ENCODE measurements at places on chromosomes 5 and 9.

DNA sequence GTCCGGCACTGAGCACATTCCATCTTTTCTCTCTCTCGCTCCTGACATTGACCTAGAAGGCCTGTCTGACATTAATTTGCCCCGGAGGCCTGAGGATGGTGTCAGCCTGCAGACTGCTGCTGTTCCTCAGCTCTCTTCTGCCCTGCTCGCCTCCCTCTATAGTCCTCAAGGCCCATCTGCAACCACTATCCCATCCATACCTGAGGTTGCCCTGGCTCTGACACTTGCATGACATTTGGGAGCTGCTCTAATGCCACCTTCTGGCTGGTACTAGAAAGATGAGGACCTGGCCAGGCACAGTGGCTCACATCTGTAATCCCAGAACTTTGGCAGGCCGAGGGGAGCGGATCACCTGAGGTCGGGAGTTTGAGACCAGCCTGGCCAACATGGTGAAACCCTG is 38.6 kb upstream of the GGTA1 start:
- H3K36me3 ChIP-seq = no peaks in the 10 kb centered on the region
- no peaks in the 10 kb centered on the region for H3K27me3 ChIP-seq
- H3K4me1 ChIP-seq = no peaks in the 10 kb centered on the region
- no peak overlapping the region for H3K27ac ChIP-seq

DNA sequence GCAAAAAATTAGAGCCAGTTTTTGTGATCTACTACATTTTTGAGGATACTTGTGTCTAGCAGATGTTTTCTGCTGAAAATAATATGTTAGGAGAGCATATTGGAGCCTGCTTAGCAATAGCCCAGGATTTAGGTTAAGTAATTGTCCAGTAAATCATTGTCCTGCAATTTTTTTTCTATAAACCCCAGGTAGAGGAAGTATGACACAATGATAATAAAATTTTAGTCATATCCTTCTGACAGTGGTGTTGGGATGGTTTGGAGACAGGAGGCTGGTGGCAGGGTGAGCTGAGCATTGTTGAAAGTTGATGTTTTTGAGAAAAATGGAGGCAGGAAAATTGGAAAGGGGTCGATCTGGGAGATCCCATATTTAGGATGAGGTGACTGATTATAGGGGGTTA is 3.5 kb downstream of the SNCAIP start:
- H3K36me3 ChIP-seq = no peaks in the 10 kb centered on the region
- no peak overlapping the region for H3K27ac ChIP-seq
- peaks cover 16% of the 10 kb centered on the region for H3K4me1 ChIP-seq
- DNase-seq = no peak
- H3K27me3 ChIP-seq = peaks cover 2% of the 10 kb centered on the region
- no peak overlapping the region for H3K4me3 ChIP-seq

DNA sequence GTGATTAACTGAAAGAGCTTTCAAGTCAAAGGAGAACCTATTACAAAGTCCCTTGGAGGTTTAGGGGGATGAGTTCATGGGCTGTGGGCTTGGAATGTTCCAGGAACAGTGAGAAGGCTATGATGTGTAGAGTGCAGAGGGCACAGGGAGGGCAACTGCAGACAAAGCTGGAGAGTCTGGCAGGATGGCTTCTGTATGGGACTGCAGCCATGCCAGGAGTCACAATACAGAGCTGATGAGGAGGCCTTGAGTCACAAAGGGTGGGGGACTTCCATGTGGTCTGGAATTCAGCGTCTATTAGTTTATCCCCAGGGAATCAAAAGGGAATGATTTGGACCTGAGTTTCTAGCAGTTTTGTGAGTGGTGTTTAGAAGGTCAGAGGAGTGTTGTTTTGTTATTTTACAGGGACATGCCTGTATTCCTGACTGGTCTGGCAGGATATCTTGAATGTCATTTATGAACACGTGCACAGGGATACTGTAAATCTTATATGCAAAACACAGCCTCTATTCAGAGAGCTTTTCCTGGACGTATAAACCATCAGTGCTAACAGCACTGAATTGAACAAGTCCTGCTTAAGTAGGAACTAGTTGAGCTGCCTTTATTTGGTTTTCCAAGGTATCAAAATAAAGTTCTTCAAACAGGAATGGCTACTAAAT is 14.3 kb upstream of the TEK start:
- H3K27ac ChIP-seq = no peak overlapping the region
- H3K36me3 ChIP-seq = no peaks in the 10 kb centered on the region

DNA sequence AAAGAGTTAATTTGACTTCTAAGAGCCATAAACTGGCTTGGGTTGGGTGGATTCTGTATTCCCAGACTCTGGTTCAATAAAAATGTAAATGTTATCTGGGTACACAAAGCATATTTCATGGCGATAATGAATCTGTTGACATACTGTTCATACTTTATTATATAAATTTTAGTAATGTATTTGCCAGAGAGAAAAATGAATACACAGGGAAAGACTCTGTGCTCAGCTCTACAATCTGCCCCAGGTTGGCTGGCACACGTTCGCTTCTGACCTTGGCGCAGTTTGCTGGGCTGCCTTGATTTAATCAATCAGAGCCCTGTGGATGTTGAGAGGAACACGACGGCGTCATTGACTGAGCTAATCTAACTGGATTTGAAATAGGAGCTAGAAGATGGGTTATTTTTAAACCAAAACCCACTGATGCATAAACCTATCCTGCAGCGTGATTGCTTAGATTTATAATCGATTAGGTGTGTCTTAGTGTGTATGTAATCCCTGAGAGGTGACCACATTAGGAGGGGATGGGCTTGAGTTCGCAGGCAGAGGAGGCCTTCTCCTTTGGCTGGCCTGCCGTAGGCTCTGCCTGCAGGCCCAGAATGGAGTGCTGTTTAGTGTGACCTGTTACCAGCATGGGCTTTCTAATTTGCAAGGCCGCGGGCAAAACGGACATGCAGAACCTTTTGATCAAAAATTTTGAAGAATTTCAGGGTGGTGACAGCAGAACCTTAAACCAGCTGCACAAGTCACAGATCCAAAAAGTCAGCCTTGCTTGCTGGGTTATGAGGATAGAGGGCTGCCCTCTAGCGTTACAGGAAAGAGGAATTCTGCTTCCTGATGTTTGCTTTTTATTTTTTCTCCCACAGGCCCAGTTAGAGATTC is 3.9 kb upstream of the ADCY2 start:
- no peaks in the 10 kb centered on the region for H3K36me3 ChIP-seq
- no peak overlapping the region for H3K4me3 ChIP-seq
- no peak for DNase-seq
- no peak overlapping the region for H3K27ac ChIP-seq
- peaks cover 11% of the 10 kb centered on the region for H3K27me3 ChIP-seq

- no peaks in the 10 kb centered on the region for H3K27me3 ChIP-seq
- H3K4me3 ChIP-seq = no peak overlapping the region
- H3K36me3 ChIP-seq = peaks cover 17% of the 10 kb centered on the region
- peak overlapping the region; percentile 85 for H3K27ac ChIP-seq
- DNase-seq = no peak
These were observed 9.0 kb downstream of the COL27A1 start for GRCh38 chr9:114164191-114164794.

DNA sequence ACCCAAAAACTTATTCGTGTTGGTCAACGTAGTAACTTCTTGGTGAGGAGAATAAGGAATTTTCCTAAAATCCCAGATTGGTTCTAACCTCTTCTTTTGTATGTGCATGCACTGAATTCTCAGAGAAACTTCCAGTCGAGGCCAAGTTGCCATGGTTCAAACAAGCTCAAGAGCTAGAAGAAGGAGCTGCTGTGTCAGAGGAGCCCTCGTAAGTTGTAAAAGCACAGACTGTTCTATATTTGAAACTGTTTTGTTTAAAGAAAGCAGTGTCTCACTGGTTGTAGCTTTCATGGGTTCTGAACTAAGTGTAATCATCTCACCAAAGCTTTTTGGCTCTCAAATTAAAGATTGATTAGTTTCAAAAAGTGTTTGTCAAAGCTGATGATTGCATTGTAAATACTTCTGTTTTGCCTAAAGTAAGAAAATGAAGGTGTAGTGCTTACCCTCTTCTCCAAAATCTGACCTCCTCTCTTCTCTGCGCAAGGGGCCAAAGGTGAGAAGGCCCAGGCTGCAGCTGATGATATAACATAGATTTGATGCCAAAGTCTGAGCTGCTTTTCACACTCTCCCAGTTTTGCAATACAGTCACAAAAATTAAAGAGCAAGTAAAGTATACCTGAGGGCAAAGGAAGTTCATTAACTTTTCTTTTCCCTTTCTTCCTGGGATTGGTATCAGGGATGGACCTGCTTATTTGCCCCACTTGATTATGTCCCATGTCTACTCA is 210.8 kb downstream of the ADAMTSL1 start:
- H3K27me3 ChIP-seq = no peaks in the 10 kb centered on the region
- H3K27ac ChIP-seq = peak overlapping the region; percentile 57
- H3K36me3 ChIP-seq = no peaks in the 10 kb centered on the region
- DNase-seq = no peak

- H3K27ac ChIP-seq = no peak overlapping the region
- no peaks in the 10 kb centered on the region for H3K4me1 ChIP-seq
- no peak for DNase-seq
- H3K36me3 ChIP-seq = no peaks in the 10 kb centered on the region
These were observed 110.2 kb upstream of the PCA3 start for GRCh38 chr9:76654051-76654461.

- H3K27me3 ChIP-seq = no peaks in the 10 kb centered on the region
- H3K27ac ChIP-seq = peak overlapping the region; percentile 70
- no peak overlapping the region for H3K4me3 ChIP-seq
- H3K36me3 ChIP-seq = no peaks in the 10 kb centered on the region
- H3K4me1 ChIP-seq = peaks cover 39% of the 10 kb centered on the region
These were observed 27.9 kb upstream of the GLDC start for GRCh38 chr9:6673326-6674025.

DNA sequence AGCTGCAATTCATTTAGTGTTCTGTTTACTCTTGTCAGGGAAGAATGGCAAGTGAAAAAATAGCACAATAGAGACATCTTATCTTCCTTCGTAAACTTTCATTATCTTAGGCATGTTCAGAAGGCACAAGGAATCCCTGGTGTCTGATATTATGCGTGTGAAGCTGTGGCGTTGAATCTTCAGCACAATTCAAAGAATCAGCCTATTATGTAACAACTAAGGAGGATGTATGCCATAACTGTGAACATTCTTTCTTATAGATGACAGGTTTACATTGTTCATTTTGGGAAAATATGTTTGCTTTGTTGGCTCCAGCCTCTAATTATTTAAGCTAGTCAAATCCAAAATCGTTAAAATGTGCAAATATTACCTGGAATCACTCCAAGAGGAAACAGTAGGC is 446.1 kb downstream of the ANXA1 start:
- H3K4me1 ChIP-seq = no peaks in the 10 kb centered on the region
- no peak for DNase-seq
- no peak overlapping the region for H3K4me3 ChIP-seq
- H3K36me3 ChIP-seq = no peaks in the 10 kb centered on the region
- no peaks in the 10 kb centered on the region for H3K27me3 ChIP-seq
- H3K27ac ChIP-seq = no peak overlapping the region

DNA sequence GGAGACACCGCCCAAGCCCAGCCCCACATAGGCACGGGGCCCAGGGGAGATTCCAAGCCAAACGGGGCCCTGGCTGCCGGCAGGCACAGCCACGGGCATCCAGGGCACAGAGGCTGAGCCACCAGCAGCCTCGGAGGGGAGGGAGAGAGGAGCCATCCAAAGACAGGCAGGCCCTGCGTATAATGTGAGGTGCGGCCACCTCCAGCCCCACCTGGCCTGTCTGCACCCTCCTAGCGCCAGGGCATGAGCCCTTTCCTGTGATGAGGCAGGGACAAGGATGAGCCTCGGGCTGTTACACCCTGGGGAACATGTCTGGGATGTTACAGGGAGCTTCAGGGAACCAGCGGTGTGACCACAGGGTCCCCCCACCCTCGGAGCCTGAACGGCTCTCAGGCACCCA is 1.1 kb upstream of the CCDC187 start:
- DNase-seq = no peak
- no peak overlapping the region for H3K4me3 ChIP-seq
- no peaks in the 10 kb centered on the region for H3K4me1 ChIP-seq
- H3K36me3 ChIP-seq = no peaks in the 10 kb centered on the region

- no peaks in the 10 kb centered on the region for H3K36me3 ChIP-seq
- H3K4me3 ChIP-seq = no peak overlapping the region
- no peaks in the 10 kb centered on the region for H3K27me3 ChIP-seq
- H3K27ac ChIP-seq = no peak overlapping the region
These were observed 4.6 kb downstream of the BICD2 start for GRCh38 chr9:92760070-92760469.

GRCh38 chr5:83741571-83741970 is 20.9 kb upstream of the HAPLN1 start:
- no peaks in the 10 kb centered on the region for H3K27me3 ChIP-seq
- no peak overlapping the region for H3K27ac ChIP-seq
- H3K4me3 ChIP-seq = no peak overlapping the region
- H3K36me3 ChIP-seq = no peaks in the 10 kb centered on the region
- no peak for DNase-seq

DNA sequence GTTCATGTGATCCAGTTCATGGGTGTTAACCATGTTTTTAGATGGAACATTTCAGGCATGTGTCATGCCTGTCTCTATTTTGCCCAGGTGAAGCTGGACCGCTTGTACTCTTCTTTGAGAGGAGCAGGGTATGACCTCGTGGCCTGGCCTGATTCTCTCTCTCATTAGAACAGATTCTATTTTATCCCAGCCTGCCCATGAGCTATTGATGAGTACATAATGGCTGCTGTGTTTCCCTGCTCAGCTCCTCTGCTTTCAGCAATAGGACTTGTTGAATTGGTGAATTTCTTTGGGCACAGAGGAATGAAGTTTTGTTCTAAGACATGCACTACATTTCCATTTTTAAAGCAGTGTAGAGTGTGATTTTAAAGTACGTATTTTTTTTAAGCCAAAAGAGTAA is 86.2 kb downstream of the HACD4 start:
- H3K36me3 ChIP-seq = no peaks in the 10 kb centered on the region
- no peaks in the 10 kb centered on the region for H3K27me3 ChIP-seq
- H3K27ac ChIP-seq = no peak overlapping the region
- no peak for DNase-seq
- no peak overlapping the region for H3K4me3 ChIP-seq

GRCh38 chr5:105304859-105305258 is 1742.3 kb upstream of the NUDT12 start:
- H3K36me3 ChIP-seq = no peaks in the 10 kb centered on the region
- H3K4me1 ChIP-seq = no peaks in the 10 kb centered on the region
- DNase-seq = no peak

GRCh38 chr9:98603821-98604383 is 104.8 kb downstream of the GABBR2 start:
- no peak overlapping the region for H3K27ac ChIP-seq
- DNase-seq = no peak
- H3K4me3 ChIP-seq = no peak overlapping the region
- H3K27me3 ChIP-seq = no peaks in the 10 kb centered on the region

- H3K4me1 ChIP-seq = no peaks in the 10 kb centered on the region
- no peak overlapping the region for H3K27ac ChIP-seq
- no peak for DNase-seq
- H3K27me3 ChIP-seq = no peaks in the 10 kb centered on the region
- H3K4me3 ChIP-seq = no peak overlapping the region
These were observed 280.0 kb upstream of the MAP3K1 start for GRCh38 chr5:56535347-56535746.

- H3K27ac ChIP-seq = peak overlapping the region; percentile 2
- peaks cover 42% of the 10 kb centered on the region for H3K4me1 ChIP-seq
- H3K36me3 ChIP-seq = peaks cover 5% of the 10 kb centered on the region
- DNase-seq = no peak
- no peaks in the 10 kb centered on the region for H3K27me3 ChIP-seq
These were observed 12.2 kb downstream of the TNIP1 start for GRCh38 chr5:151068433-151069197.

Data from liver (tissue), 10 donors.